Stimulated activated CD4-positive, alpha-beta T cell treated with anti-CD3 and anti-CD28 coated beads, Interleukin-1b, Interleukin-23, amount 100 ng/mL, for 4 hours (primary cell): ENCODE measurements at places on chromosomes 11 and 22.

DNA sequence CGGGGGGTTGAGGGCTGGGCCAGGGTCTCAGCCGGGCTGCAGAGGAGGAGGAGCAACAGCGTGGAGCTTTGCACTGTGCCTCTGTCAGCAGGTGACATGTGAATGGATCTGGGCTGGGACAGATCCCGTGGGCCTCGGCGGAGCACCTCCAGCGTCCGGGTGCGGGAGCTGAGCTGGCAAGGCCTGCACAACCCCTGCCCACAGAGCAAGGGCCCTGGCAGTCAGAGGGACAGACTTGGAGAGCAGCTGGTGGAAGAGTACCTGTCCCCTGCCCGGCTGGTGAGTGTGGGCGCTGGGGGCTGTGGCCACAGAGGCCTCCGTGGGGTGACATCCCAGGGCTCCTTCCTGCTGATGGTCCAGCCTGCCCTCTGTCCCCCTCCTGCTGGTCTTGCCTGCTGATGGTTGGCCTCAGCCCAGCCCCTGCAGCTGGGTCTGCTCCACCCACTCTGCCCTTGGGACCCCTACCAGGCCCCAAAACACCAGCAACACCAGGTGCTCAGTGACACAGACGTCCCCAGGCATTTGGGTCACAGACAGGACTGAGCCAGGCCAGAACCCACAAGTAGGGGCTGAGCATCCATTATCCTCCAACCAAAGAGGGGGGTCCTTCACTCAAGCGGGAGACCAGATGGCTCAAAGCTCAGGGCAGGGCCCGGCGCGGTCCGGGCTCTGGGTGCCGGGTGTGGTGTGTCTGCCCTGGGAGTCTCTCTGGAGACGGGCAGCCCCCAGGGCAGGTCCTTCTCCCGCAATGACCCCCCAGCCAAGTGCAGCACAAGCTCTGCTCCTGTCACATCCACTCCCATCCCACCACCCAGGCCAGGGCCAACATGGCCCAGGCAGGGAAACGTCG is 3.5 kb downstream of the LRRC56 start:
- DNase-seq: no peak

DNA sequence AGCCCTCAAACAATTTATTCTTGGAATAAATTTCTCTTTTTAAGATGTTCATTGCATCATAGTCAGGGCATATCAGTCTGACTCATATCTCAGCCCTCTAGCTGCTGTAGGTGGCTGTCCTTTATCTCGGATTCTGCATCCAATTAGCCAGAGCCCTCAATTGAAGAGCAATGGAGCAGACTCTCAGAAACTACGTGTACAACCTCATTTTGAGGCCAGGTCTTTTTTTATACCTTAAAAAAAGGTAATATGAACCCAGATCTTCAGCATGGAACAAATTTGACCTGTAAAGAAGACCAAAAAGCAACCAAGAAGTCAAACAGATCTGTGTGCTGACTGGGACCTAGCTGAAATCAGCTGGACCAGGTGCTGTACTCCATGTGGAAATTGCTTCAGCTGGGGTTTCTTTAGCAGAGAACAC is 8.7 kb downstream of the OR52A5 start:
- DNase-seq: no peak

- DNase-seq: no peak
Observed at GRCh38 chr22:36334821-36335603, 52.8 kb downstream of the MYH9 start.

- no peak for DNase-seq
Observed at GRCh38 chr11:20536784-20537183, 62.6 kb upstream of the SLC6A5 start.

DNA sequence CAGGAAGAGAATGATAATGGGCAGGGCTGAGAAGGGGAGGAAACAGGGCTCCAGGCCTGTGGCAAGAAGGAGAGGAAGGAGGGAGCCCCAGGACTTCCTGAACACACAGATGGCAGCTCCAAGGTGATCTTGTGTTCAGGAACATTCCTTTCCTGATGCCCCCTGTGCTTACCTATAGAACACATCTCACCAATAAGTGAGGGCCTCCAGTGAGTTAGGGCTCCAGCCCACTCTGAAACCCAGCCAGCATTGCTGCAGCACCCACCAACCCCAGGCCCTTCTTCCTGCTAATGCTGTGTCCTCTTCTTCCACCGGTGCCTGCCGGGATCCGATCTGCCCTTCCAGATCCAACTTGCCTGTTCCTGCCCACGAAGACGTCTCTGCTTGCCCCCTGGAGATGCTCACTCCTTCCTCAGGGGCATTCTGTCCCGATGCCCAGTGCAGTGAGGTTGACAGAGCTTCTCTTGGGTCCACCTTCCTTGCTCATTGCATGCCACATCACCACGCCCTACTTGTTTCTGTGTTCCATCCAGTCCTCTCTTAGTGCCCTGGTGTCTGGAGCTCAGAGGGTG is 17.4 kb downstream of the ANKK1 start:
- no peak for DNase-seq

DNA sequence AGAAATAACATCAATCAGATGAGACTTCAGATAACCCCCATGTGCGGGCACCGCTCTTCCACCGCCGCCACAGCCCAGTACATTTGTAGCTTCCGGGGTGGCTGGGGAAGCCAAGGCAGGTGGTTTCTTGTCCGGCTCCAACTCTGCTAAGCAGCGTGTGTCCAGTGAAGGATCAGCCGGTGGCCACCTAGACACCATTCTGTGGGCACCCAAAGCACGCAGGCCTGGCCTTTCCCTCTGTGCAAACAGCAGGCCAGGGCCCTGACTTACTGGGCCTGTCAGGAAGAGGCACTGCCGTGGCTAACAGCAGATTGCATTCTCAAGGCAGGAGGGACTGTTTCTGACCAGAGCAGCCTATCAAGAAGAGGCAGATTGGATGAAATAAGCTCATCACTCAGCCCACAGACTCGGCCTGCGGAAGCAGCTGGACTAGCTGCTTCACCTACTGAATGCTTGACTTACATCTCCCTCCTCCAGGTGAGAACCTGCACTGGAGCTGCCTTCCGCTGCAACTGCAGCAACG is 74.8 kb downstream of the ETS1 start:
- DNase-seq: no peak

- DNase-seq: no peak
Observed at GRCh38 chr11:59356561-59356960, 2.1 kb upstream of the OR5AN1 start.

DNA sequence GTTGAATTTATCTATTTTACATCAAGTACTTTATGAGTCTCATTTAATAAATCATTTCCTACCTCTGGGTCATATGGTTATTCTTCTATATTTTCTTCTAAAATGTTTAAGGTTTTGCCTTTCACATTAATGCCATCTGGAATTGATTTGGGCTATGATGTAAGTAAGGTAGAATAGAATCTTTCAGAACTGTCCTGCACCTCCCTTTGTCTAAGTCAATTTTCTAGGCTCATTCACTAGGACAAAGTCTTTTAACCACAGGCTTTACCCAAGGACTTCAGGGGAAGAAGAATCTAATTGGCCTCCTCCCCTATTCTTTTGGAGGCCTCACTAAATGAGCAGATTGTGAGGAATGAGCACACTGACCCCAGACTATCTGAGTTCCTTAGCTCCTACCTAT is 146.0 kb downstream of the BBOX1 start:
- DNase-seq: no peak

GRCh38 chr22:35484651-35485556 is 55.7 kb upstream of the RASD2 start:
- DNase-seq: no peak

GRCh38 chr11:134760957-134761356 is 348.9 kb upstream of the B3GAT1 start:
- DNase-seq: no peak

DNA sequence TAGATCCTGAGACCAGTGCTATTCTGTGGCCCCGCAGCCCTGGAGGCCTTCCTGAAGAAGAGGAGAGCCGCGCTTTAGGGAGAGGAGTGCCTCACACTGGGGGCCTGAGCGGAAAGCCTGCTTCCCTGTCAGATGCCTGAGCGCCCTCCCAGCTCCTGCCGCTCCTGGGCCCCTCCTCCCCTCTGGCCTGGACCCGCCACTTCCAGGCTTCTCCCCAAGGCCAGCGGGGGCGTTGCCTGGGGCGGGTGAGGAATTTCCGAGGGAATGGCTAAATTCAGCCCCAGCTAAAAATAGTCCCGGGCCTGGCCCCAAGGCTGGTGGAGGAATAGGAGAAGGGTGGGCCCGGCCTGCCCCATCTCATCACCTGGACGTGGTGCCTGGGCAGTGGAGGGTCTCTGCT is 15.4 kb downstream of the ARHGEF17 start:
- DNase-seq: no peak

- no peak for DNase-seq
Observed at GRCh38 chr22:20063271-20064139, 16.5 kb upstream of the DGCR8 start.

GRCh38 chr11:104122836-104123235 is 41.1 kb downstream of the PDGFD start:
- no peak for DNase-seq

- no peak for DNase-seq
Observed at GRCh38 chr22:44402196-44403111, 89.7 kb upstream of the SHISAL1 start.

- DNase-seq: no peak
Observed at GRCh38 chr22:20212754-20213699, 55.1 kb downstream of the RTN4R start.

DNA sequence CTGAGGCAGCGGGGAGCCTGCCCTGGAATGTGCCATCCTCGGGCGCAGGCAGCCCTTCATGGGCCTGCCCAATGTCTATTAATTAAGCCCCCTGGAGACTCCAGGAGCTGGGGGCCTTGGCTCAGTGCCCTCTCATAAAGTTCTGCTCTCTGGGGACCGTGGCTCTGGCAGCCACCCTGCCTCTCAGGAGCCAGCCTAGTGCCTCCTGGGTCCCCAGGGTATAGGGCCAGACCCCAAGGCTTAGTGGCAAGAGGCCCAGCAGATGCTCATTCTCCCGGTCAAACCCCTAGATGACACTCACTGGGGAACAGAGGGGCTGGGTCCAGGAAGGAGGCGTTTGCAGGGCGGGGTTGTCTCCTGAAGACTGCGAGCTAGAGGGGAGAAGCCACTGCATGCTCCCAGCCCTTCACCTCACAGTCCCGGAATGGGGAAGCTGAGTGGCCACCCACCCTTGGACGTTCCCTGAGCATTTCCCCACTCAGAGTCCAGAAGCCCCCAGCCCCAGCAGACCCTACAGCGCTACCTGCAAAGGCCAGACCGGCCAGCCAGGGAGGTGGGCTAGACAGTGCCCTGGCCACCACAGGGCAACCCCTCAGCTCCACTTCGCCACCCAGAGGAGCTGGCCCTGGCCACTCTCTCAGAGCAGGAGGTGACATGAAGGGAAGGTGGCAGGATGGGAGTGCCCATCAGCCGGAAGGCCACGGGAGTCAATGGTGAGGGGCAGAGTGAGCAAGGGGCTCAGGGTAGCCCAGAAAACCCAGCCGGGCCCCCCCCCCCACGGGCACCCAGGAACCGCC is 83.0 kb downstream of the CDKN1C start:
- DNase-seq: no peak

- DNase-seq: no peak
Observed at GRCh38 chr11:32030875-32031503, 59.9 kb upstream of the RCN1 start.

DNA sequence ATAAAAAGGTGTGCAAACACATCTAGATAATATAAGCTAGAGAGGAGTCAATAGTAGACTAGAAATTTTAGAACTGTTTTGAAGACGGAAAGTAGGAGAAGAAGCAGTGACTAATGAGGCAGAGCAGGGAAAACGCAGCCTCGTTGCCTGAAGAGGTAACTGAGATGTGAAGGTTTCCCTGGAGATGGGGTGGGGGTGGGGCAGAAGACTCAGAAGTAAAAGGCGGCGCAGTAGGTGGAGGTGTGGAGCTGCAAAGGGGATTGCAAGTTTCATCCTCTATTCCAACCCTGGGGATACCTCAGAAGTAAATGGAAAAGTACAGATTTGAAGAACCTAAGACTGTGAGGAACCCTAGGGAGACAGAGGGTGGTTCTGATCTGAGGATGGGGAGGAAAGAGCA is 109.5 kb downstream of the TMPRSS5 start:
- no peak for DNase-seq

DNA sequence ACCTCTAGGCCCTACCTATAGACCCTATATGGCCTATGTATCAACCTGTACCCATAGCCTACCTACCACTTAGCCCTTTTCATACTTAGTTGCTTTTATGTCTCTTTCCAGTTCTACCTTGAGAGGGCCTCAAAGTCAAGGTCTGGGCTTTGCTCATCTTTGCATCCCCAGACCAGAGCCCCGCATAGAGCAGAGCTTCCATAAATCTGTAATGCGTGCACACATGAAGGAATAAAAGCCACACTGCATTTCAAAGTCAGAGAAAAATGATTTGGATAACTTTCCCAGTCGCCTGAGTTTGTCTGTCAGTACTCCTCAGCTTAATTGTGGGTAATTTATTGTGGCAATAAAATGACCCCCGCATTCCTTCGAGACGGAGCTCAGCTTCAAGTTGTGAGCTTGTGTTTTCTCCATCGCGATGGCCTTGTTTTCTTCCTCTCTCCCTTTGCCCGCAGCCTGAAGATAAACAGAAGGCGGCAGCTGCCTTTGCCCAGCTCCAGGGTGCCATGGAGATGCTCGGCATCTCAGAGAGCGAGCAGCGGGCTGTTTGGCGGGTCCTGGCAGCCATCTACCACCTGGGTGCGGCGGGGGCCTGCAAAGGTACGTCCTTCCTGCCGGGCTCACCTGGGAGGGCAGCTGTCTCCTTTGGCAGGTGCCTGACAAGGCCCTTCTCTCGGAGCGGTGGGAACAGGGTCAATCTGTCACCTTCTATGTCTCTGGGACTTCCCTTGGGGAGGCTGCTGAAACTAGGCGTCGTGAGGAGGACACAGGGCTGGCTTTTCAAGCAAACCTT is 55.7 kb downstream of the MYO18B start:
- DNase-seq: no peak

- peak; percentile 84 for DNase-seq
Observed at GRCh38 chr11:118930094-118930712, 4.5 kb upstream of the BCL9L start.

GRCh38 chr11:135069890-135070289 is 657.8 kb upstream of the B3GAT1 start:
- no peak for DNase-seq

DNA sequence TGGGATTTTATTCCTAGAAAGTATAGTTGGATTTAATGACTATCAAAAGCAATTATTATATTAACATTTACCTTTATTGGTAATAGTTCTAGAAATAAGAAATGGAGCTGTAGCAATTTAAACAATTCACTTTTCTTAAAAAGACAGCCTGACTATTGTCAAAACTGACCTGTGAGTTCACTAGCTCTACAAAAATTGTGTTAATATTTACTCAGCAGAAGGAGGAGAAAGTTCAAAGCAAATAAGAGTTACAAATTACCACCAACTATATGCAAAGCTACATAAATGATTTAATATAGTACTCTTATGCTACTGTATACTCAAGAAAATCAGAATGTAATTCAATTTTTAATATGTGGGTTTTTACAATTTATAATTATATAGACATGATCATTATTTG is 310.0 kb downstream of the DCDC1 start:
- no peak for DNase-seq
